ENCODE measurements at places on chromosomes 12 and 14.

DNA sequence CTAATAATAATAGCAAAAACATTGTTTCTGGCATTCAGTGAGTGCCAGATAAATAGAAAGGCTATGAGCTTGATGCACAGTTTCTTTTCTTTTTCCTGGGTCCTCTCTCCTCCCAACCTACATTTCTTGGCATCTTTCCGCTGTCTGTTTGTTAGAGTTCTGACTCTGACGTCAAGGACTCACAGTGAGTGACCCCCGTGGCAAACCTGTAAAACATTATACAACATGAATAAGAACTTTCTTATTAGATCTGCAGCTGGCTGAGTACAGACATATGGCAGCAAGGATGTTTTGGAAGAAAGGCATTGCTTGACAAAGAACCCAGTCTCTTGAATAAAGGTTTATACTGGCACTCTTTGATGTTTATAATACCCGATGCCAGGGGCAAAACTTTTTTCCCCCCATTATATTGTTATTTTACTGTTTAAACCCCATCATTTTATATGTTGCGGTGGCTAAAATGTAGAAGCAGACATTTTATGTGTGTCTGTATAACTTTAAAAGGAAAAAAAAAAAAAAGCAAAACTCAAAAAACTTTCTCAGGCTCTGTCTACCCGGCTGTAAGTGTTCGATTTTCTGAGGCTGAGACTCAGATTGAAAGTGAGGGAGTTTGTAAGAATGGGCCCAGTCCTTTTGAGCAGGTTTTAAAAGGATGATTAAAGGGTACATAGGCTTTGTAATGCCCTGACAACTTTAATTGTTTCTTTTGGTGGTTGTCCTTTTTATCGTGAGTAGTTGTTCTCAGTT lies 159.3 kb downstream of the PDE3A start:
- no peak for DNase-seq

DNA sequence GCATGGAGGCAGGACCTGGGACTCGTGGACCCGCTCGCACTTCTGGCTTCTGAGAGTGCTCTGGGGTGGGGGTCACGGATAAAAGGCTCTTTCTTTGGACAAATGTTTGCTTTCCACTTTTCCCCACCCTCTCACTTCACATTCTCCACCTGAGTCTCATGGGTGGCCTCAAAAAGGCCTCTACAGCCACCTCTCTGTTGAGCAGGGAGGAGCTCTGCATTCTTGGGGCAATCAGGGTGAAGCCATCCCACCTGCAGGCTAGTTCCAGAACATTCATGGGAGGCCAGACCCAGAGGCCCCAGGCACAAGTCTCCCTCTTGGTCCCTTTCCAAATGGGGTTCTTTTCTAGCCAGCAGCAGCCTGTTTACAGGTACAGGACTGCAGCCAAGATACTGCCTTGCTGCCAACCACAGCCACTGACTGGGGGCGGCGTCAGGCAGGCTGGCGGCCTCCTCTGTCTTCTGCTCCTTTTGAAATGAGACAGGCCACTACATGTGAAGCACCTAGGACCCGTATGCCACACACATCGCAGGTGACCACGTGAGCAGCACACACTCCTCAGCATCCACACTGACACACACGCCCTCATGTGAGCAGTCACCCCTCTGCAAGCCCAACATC lies 18.2 kb upstream of the CEBPE start:
- no peak for DNase-seq

DNA sequence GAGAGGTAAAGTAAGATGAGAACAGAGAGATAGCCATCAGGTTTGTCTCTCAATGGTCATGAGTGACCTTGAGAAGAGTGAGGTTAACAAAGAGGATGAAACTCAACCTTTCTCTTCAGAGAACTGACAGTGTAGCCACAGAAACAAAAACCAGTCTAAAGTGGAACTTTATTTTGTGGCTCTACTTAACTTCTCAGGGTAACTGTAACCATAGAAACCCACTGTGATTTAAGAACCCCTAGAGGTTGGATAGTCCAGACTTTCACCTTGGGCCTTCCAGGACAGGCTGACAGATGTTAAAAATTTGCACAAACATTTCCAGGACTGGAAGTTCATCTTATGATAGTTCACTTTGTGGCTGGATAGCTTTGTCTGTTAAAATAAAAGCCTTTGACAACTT lies 48.5 kb downstream of the ATP23 start:
- no peak for DNase-seq

DNA sequence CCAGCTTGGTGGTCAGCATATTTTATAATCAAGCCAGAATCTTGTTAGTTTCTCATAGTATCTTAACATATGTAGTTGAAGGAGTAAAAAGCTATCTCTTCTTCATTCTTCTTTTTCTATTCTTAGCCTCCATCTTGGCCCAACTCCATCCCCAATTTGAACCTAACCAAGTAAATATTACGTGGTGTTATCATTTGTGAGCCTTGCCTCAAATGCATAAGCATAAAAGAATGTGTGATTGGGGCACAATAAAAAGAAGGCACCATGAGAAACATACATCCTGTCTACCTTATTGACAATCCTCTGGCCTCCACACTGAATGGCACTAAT lies 181.4 kb upstream of the BMP4 start:
- no peak for DNase-seq

- no peak for DNase-seq
These were observed 55.7 kb downstream of the TRPV4 start for GRCh38 chr12:109777544-109777943.

- DNase-seq, result no peak
These were observed 35.5 kb upstream of the ALX1 start for GRCh38 chr12:85244561-85244960.

- no peak for DNase-seq
These were observed 447.4 kb downstream of the MED13L start for GRCh38 chr12:115830070-115830469.

DNA sequence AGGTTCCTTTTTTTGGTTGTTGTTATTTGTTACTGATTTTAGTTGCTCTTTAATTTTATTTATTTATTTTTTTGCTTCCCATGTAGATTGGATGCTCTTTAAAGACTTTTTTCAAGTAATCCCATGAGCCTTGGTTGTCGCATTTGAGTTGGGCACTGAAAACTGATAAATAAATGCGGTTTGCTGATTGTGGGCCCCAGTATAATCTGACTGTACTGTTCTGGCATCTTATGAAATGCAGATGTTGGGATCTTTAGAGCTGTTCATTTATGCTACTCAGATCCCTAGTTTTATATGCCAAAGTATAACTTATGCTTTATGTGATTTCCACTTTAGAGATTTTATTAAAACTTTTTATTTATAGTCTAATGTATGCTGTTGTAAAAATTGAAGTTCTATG lies 33.3 kb downstream of the WNK1 start:
- DNase-seq, result no peak

- DNase-seq, result no peak
These were observed 25.5 kb downstream of the LRTM2 start for GRCh38 chr12:1845886-1846285.

- DNase-seq, result no peak
These were observed 418.6 kb downstream of the PDZRN4 start for GRCh38 chr12:41606468-41607445.

DNA sequence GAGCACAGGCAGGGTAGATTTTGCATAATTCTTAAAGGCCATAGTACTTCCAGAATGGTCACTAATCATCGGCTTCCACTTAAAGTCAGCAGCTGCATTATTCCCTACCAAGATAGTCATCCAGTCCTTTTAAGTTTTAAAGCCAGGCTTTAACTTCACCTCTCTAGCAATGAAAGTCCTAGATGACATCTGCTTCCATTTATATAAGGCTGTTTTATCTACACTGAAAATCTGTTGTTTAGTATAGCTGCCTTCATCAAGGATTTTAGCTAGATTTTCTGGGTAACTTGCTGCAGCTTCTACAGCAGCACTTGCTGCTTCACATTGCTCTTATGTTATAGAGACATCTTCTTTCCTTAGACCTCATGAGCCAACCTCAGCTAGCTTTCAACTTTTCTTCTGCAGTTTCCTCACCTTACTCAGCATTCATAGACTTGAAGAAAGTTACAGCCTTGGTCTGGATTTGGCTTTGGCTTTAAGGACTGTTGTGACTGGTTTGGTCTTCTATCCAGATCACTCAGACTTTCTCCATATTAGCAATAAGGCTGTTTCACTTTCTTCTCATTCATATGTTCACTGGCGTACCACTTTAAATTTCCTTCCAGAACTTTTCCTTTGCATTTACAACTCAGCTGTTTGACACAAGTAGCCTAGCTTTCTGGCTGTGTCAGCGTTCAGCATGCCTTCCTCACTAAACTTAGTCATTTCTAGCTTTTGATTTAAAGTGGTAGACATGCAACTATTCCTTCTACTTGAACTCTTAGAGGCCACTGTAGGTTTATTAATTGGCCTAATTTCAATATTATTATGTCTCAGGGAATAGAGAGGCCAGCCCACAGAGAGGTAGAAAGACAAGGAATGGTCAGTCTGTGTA lies 209.9 kb upstream of the GARIN2 start:
- DNase-seq, result no peak

DNA sequence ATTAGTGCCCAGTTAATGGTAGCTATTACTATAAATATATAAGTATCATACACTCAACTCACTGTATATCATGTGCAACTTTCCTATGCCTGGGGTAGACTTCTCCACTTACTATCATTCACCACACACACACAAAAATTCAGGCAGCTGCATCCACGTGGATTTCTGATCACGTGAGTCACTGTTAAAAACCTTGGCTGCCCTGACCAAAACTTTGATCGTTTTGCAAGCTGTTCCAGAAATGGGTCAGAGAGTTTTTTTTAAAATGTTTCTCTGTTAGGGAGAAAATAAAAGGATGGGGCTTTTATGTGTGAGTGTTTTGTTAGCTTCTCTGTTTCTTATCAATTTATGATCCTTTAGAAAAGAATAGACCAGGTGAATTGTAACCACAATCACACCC lies 198.2 kb upstream of the CNOT2 start:
- DNase-seq, result no peak

DNA sequence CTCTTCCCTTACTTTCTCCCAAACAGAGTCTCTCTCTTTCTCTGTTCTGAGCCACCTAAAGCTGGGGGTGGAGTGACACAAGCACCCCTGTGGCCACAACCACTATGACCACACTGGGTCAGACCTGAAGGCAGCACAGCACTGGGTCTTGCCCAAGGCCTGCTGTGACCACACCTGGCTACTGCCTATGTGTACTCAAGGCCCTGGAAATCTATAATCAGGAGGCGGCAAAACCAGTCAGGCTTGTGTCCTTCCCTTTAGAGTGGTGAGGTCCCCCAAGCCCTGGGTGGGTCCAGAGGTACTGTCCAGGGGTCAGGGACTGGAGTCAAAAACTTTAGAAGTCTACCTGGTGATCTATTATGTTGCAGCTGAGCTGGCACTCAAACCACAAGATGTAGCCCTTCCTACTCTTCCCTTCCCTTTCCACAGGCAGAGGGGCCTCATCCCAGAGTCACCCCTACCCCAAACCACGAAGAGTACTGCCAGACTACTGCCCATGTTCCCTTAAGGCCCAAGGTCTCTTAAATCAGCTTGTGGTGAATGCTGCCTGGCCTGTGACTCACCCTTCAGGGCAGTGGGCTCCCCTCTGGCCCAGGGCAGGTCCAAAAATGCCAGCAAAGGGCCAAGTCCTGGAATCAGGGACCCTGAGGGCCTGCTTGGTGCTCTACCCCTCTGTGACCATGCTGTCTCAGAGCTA lies 179.8 kb upstream of the DYRK2 start:
- DNase-seq, result no peak

DNA sequence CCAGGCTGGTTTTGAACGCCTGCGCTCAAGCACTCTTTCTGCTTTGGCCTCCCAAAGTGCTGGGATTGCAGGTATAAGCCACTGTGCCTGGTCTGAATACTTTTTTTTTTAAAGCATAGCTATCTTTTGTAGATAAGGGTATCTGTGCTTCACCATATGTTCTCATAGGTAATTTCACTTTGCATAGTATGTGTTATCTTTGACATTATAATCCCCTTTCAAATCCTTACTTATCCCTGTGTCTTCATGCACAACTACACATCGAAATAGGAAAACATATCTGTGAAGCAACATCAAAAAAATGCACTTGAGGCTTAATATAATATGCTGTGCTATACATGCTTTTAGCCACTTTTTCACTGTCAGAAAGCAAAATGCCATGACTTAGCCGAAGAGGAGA lies 94.1 kb downstream of the SLC35F4 start:
- no peak for DNase-seq

DNA sequence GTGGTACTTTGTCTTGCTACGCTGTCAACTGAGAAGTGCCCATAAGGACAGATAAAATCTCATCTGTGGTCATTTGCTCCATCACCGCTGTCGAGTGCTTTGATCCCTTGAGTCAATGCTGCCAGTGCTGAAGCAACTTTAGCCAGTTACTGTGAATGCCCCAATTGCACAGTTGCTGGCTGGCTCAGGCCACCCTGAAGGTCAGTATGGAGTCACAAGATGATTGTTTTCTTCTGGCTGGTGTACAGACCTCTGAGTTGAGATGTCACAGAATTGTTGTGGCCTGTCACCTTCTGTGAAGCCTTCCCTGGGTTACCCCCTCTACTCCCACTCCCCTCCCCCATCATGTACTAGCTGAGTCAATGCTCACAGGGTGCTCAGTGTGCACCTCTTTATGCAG lies 92.9 kb downstream of the PELI2 start:
- DNase-seq, result no peak

DNA sequence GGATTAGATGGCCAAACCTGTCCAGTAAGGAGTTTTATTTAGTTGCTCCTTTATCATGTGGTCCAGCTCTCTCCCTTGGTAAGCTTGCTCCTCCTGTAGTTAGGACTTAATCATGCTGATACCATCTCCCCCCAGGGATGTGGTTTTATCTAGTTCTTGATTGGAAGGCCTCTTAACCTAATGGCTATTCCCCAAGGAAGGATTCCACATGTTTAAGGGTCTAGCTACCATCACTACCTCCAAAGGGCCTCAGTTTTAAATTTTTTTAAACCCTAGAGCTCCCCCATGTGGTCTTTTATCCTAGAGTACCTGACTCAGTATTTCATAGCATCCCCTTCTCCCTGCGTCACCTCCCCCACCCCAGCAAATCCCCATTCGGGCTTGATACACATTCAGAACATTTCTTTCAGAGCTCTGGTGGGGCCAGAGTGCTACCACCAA lies 22.5 kb downstream of the MAP3K12 start:
- DNase-seq, result no peak

DNA sequence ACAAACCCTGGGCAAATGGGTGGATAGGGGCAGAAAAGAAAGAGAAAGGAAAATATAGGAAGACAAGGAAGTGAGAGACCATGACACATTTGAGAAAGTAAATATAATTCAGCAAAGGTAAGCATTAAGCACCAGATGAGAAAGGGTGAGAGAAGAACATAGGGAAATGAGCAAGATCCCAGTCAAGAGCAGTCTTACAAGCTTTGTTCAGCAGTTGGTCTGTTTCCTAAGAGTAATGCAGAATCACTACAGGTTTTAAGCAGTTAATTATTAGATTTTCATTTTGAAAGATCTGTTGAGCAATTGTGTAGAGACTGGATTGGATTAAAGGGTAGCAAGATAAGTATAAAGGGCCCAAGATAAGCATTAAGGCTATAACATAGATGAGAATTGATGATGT lies 146.3 kb downstream of the PLCZ1 start:
- DNase-seq, result no peak

- DNase-seq, result no peak
These were observed 13.1 kb upstream of the SMARCC2 start for GRCh38 chr12:56202366-56202765.

GRCh38 chr12:125470838-125471783 lies 405.9 kb downstream of the AACS start:
- DNase-seq, result no peak

- DNase-seq, result no peak
These were observed 4.3 kb downstream of the GALNT9 start for GRCh38 chr12:132324841-132325732.

GRCh38 chr12:91367234-91367849 lies 184.7 kb upstream of the DCN start:
- DNase-seq, result no peak

All from stimulated activated CD8-positive, alpha-beta memory T cell treated with anti-CD3 and anti-CD28 coated beads, Interleukin-7, amount 100 ng/mL, for 48 hours (primary cell).